ENCODE measurements at places on chromosomes 7 and 10.

- no peak for DNase-seq
These were observed 92.8 kb upstream of the ZMIZ1 start for GRCh38 chr10:78975926-78976325.

DNA sequence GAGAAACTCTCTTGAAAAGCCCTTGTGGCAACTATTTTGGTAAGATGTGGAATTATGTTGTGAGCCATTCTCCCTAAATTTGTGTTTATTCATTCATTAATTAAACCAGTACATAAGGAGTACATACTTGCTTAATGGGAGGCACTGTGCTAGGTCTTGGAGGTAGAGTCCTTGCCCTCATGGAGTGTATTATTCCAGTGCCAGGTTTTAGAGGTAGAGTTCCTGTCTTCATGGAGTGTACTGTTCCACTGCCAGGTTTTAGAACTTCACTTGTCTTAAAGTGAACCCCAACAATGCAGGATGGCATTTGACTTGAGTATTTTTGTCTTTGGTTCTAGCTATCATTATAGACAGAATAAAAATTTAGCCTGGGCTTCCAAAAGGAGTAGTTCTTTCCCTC is 8.8 kb downstream of the MXI1 start:
- DNase-seq = no peak

GRCh38 chr10:71443676-71444075 is 47.0 kb downstream of the CDH23 start:
- DNase-seq = no peak

DNA sequence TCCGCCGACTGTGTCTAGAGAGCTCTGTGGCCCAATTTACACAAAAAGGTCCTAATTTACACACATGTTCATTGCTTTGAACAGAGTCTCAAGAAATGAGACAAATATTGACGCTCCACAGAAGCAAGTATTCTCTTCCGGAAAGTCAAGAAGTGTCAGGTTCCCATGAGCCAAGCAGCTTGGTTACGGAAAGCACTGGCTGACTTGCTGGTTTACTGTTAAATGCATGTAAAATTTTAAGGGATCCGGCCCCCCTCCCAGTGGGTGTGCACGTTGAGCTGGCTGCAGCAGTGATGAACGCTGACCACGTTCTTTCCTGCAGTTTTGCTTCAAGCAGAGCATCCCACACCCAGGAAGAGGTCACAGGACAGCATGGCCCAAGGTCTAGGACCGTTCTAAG is 76.8 kb downstream of the DIP2C start:
- DNase-seq = no peak

DNA sequence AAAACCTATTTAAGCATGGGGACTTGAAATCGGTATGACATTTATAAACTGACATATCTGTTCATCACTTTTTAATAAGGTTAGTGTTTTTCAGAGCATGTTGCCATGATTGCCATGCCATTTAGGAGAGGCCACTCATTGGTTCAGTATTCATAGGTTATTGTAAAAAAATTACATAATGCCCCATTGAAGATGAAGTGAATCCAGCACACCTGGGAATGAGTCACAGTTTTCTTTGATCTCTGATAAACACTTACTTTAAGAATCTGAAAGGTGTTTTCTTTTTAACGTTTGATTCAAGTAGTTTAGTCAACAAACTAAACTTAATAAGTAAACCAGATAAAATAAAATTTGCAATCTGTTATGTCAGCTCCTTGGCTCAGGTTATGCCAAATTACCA is 278.3 kb downstream of the ARL4A start:
- DNase-seq = no peak

DNA sequence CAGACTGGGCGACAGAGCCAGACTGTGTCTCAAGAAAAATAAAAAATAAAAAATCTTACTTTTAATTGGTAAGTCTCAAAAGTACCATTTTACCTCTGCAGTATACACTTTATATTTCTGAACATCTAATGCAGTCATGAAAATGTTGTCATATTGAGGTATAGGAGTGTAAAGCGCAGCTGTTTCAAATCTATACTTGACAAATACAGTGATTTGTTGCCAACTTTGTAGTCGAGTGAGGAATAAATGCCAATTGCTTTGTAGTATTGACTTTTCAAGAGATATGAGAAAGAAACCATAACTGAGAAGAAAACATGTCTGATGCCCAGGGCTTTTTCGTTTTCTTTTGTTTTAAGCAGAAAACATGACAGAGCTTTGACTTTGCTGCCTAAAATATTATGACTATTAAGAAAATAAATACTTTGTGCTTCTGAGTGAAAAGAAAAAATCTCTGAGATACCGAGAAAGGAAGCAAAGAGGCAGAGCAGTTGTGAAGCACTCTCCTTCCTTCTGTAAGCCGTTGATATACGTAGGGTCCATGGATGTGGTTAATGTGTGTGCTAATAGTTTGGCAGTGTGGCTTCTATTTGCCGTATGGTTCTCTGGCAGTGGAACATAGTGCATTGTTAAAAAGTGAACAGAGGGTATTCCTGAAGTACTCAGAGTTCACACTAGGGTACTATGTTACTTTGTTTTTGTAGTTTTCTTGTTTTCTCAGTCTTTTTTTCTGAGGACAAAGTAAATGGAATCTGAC is 38.2 kb downstream of the AVL9 start:
- DNase-seq = no peak

DNA sequence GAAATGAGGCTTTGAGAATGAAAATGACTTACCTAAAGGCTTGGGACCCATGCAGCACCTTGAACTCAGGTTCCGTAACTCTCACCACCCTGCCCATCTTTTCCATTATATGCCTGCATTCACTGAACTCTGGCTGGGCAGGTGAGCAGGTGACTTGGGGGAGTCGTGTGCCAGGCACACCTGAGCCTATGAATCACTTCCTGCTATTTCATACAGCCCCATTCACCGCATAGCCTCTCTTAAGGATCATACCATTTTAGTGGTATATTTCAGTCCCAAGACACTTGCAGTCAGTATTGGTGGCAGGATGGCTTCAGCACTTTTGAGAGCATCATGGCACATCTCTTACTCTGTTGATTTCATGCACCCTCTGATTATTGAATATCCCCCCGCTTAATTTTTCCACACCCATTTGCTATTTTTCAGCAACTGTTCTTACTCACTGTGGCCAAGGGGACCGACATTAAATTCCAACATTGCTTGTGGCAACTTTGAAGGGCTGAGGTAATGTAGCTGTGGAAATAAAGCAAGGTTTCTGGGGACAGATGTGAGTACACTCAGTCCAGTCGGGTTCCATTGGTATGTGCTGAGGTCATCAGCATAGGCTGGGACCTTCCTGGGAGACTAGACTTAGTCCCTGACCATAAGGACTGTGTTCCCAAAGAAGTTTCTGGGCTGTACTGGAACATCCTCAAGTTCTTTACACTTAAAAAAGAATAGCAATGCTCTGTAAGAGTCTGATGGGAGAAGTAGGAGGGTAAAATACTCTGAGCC is 39.8 kb upstream of the ZNF438 start:
- no peak for DNase-seq

- DNase-seq = no peak
These were observed 2.3 kb upstream of the PNPLA8 start for GRCh38 chr7:108528183-108528712.

- no peak for DNase-seq
These were observed 9.8 kb downstream of the CEP41 start for GRCh38 chr7:130430841-130431666.

- DNase-seq = no peak
These were observed 20.0 kb upstream of the ARPC1A start for GRCh38 chr7:99305473-99306260.

DNA sequence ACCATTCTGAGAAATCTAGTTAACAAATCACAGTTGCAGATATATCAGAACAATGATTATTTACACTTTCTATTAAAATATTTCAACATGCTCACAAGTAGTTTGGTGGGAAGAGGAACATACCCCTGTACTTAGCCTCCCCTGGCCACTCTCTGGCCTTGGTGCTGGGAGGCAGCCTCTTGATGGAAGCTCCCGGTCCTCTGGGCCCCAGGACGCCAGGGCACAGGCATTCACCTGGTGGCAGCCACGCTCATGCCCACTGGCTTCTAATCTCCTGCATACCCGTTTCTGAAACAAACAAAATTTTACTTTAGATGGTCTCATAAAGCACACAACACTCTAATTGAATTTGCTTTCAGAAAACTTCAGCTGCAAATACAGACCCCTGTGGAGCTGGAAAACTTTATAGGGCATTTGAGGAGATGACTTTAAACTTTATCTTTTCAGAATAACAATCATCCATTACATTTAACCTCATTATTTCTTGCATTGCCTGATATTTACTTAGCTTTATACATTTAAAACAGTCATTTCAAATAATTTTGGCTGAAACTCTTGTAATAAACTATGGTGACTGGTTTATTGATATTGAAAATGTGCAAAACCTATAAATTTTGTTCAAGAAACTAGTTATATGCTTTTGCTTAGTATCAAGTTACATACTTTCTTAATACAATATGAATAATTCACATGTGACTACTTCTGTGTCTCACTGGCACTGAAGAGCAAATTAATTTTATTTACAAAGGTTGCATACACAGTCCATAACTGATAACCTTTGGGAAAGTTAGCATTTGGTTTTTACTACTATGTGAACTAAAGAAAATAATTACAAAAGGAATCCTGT is 30.8 kb downstream of the C10orf143 start:
- no peak for DNase-seq
